Iris pigment epithelial cell (primary cell): ENCODE measurements at places on chromosomes 5 and 9.
A peak's percentile ranks its signal among the peaks of the same experiment; 100 is the strongest.

- no peak for DNase-seq
Measured at GRCh38 chr5:170560938-170561337, 57.1 kb downstream of the KCNIP1 start.

GRCh38 chr5:154757814-154758406, 2.7 kb downstream of the LARP1 start:
- no peak for DNase-seq

DNA sequence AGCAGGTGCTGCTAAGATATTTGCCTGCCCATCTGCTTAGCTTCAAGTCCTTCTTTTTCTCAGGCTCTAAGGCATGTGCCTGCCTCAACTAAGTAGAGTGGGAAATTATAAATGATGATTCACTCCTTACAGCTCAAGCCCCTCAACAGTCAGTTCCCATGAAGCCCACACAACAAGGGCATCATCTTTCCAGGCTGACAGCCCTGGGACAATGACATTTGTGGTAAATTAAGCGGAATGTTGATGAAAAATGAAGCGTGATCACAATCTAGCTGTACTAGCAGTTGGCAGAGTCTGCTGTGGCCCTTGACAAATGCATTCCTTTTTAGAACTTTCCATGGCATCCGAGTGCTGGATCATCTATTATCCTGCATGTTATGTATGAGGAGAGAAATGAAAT, 548.6 kb downstream of the KIF4B start:
- no peak for DNase-seq

DNA sequence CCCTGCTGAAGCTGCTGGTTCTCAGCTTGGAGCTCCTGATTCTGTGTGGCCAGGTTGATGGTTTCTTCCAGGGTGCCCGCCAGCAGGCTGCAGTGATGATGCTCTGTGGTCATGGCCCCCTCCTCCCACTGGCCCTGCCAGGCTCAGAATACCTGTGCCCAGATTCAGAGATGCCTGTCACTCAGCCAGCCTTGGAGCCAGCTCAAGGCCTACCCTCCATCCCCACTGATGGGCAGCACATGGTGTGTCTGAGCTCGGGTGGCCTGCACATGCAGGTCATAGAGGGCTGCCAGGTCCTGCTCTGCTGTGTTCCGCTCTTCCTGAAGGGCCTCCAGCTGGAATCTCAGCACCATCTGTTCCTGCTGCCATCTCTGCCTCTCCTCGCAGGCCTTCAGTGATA, 5.4 kb downstream of the SLC35A4 start:
- no peak for DNase-seq

DNA sequence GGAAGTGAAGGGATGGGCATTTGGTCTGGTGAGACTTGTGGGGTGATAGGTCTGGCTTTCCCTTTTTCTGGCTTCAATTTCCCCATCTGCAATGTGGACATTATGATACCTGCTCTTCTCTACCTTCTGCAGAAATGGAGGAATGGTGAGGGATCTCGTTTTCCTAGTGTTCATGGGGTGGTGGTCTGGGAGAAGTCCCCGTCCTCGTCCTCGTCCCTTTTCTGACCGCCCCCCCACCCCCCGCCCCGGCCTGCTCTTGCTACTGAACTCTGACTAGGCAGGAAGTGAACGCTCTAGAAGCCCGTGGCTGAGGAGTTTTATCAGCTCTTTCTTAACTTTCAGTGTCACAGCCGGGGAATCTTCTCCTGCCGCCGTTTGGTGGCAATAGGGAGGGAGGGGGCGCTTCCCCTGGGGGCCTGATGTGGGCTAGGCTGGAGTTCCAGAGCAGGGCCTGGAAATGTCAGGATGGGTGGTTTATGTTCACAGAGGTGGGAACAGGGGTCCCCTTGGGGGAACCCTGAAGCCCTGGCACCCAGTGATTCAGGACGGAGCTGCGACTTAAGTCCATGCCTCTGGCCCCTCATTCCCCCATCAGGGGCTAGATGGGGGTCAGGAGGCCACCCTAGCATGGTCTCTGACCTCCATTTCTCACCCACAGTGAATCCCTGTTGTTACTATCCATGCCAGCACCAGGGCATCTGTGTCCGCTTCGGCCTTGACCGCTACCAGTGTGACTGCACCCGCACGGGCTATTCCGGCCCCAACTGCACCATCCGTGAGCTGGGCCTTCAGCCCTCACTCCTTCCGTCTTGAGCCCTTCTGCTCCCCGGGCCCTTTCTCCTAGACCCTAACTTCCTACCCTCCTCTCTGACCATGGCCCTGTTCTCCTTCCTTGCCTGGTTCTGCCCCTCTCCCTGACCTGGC, 6.7 kb downstream of the PTGS1 start:
- peak; percentile 49 for DNase-seq

GRCh38 chr5:154273028-154273617, 82.6 kb downstream of the GALNT10 start:
- peak; percentile 53 for DNase-seq

DNA sequence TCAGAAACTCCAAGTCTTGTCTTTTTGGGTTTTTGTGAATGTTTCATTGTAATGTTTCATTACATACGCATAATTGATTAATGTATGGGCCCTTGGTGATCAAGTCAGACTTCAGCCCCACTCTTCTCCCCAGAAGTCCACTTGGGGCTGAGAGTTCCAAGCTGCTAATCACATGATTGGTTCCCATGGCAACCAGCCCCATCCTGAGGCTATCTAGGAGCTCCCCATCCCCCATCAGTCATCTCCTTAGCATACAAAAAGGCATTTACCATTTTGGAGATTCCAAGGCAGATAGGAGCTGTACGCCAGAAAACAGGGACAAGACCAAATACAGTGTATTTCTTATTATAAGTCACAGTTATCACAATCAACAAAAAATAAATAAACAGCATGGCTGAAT, 22.9 kb upstream of the SYK start:
- no peak for DNase-seq

GRCh38 chr5:31377274-31377946, 154.5 kb downstream of the DROSHA start:
- no peak for DNase-seq

GRCh38 chr9:11946531-11946930, 746.7 kb upstream of the TYRP1 start:
- peak; percentile 1 for DNase-seq
